ENCODE measurements at places on chromosomes 2 and 18.

GRCh38 chr18:35095983-35096676, 54.9 kb downstream of the MAPRE2 start:
- no peak for DNase-seq

- no peak for DNase-seq
Measured at GRCh38 chr2:6444514-6444913, 421.2 kb downstream of the CMPK2 start.

DNA sequence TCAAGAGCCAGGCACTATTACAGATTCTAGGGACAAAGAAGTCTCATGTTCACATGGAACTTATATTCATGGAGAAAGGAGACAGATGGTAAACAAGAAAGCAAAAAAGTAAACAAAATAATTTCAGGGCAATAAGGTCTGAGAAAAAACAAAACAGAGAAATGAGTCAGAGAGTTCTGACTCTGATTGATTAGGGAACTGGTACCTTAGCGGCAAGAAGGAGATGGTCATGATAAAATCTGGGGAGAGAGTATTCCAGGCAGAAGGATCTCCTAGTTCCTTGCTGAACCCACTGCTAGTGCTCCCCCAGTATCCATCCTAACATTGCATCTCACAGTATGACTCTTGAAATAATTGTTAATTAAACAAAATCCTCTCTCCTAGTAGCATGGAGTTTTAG, 161.8 kb upstream of the KLF7 start:
- DNase-seq, result no peak

DNA sequence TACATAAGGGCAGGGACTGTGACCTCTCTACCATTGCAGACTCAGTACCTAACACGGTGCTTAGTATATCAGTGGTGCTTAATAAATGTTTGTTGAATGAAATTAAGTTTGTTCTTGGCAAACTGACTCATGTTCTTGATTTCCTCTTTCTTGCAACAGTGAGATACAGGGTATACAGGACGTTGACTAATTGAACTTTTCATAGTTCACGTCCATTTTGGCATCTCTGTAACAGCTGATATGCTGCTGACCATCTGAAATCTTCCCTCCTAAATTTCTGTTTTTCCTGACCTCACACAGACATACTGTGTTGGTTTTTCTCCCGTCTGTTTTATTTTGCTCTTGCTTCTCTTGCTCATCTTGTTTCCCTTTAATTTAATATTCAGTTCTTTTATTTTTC, 44.2 kb downstream of the LHCGR start:
- DNase-seq, result no peak

GRCh38 chr18:58887613-58887963, 22.9 kb downstream of the ZNF532 start:
- peak; percentile 23 for DNase-seq

DNA sequence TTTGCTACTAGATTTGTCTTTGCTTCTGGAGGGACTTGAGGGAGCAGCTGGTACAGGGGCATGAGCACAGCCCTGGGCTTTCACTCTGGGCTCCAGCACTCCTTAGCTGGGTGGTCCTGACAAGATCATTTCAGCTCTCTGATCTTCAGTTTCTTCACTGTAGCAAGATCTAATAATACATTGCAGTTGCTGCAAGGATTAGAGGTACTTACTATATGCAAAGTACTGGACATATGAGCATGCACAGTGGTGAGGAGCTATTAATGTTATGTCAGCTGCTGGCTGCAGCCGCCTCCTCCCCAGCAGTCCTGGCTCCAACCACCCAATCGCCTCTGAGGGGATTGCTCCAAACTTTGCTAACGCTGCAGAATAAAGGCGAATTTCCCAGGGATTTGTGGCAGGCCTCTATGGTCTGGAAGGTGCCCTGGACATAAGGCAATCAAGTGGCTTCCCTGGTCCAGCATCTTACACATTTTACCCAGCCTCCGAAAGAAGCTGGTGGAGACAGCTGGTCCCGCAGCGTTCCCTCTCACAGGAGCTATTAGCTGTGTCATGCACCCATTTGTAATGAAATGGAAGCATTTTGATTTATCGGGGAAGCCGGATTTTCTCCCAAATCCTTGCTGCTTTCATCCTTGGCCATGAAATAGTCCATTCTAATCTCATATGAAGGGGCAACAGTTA, 96.7 kb downstream of the RHOB start:
- no peak for DNase-seq

DNA sequence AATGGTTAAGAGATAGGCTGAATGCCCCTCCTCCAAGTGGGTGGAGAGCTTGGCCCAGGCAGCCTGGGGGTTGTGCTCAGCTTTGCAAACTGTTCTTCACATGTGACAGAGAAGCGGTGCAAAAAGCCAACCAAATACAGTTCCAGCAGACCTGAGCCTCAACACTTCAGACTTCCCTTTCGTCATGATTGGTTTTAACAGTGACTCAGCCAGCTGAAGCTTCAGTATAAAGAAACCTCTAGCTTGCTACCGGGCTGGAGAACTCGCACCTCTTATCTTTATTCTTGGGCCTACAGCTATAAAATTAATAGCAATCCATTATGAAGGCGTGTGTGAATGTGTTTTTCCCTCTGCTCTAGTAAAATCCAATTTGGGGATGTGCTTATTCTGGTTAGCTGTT, 20.0 kb downstream of the SETBP1 start:
- no peak for DNase-seq

GRCh38 chr2:230170532-230170931, 49.3 kb downstream of the SP110 start:
- DNase-seq, result no peak

GRCh38 chr2:181683518-181684453, 3.5 kb upstream of the NEUROD1 start:
- peak; percentile 4 for DNase-seq

GRCh38 chr18:62526098-62527025, 3.5 kb downstream of the ZCCHC2 start:
- DNase-seq, result peak; percentile 41

DNA sequence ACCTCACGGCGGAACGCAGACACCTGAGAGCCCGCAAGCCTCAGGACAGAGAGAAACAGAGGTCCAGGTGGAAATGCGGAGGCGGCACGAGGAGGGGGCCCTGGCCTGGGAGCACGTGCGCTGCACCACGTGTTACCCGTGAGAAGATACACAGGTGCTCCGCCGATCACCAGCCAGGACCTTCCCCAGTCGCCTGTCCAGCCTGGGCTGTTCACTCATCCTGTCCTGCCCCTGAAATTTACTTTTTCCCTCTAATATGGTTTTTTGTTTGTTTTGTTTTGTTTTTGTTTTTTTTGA, 44.3 kb downstream of the TWIST2 start:
- no peak for DNase-seq

DNA sequence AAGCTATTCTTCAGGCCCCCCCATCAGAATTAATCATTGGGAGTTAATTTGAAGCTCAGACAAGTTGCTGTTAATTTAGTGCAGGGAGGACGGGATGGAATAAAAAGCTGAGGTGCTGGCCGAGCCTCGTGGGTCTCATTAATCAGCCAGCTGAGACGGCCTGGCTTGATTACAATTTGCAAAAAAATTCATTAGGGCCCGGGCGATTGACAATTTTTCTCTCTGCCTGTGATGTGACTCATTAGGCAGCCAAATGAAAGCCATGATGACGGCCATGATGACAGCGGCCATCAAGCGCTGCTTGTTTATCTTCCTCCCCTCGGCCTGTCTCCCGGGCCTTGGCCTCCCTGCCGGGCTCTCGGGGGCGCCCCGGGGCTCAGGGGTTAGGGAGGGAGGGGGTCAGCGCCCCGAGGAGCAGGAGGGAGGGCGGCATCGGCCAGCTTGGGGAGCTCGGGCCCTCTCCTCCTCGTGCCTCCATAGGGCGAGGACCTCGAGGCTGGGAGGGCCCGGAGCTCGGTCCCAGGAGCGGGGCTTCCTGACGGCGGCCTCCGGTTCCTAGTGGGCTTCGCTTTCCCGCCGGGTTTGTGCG, 5.2 kb downstream of the GBX2 start:
- DNase-seq, result no peak

- DNase-seq, result peak; percentile 57
Measured at GRCh38 chr2:68319398-68320117, at the start of gene CNRIP1. TSS of gene CNRIP1 (minus strand) at chr2:68319949. CDS start at chr2:68319400, 549 bp downstream.

DNA sequence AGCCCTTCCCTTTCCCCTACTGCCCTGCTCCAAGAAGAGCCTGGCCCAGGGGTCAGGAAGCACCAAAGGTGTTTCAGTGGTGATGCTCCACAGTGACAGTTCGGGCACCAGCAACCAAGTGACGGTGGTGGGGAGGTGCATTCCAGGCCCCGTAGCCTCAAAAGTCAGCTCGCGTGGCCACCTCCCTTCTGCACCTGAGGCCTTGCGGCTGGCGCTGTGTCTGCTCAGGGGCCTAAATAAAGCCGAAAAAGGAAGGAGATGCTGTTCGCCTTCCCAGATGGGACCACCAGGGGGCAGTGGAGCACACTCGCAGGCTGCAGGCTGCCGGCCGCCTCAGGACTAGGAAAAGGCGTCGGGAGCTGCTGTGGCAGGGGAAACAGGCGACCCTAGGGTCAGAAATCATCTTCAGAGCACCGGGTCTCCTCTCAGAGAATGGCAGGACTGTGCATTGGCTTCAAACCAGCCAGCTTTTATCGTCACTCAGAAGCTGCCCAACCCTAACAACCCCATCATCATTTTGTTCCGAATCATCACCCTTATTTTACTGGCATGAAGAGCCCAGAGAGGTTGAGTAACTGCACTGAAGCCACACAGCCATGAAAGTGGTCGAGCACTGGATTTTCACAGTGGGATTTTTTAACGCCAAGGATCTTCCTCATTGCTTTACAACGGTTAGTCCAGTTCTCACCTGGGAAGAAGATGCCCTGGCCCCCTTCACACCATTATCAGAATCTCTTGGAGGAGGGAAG, 213.0 kb upstream of the CELF4 start:
- no peak for DNase-seq

DNA sequence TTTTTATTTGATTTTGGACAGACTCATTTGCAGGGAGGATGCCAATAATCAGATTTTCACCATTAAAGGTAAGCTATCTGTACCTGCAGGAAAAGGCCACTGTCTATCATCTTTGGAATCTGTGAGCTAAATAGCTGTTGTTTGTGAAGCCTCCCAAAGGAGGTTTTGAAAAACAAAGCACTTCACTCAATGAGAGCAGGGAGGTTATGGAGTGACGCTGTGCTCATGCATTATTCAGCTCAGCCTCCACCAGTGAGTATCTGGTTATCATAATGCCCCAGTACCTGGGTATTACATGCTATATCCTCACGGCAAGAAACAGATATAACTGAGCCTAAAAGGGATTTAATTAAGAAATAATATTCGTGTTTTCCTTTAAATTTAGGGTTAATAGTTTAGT, 189.6 kb upstream of the PIK3C3 start:
- DNase-seq, result no peak

GRCh38 chr2:232022718-232023117, 61.2 kb downstream of the DIS3L2 start:
- no peak for DNase-seq

Measured in HS-27A (cell line).